ENCODE measurements at places on chromosomes 2 and 18.

DNA sequence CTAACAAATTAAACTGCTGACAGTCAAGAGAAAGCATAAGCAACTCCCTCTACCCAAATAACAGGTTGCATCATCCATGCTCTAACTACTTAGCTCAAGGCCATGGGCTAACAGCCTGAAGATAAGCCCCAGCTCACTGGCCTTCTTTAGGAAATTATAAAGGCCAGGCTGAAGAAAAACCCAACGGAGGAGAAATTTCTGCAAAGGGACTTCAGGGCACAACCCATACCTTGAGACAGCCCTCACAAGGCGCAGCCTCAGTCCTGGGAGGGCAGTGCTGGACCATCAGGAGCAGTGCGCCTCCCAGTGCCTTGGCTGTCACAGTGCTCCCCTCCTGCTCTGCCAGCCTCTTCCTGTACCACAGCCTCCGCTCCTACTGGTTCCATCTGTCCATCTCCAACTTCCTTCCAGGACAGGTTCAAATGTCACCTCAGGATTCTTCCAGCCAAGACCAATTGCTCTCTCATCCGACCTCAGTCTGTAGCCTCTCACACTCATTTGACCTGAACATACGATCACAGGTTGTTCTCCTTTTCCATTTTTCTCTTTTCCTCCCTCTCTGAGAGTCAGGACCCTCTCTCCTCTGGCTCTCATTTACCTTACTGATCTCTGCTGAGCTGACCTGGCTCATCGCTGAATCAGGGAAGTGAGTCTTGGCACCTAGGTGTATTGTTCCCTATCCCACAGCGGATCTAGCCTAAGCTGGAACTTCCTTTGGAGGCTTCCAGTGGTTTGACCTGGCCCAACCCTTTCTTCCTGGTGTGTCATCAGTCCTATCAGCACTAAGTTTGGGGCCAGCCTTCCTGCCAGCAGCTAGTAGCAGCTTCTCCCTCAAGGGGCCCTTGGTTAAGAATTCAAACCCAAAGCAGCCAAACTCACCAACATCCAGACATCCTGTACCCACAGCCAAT lies 1.9 kb downstream of the MCFD2 start:
- no peak for DNase-seq

DNA sequence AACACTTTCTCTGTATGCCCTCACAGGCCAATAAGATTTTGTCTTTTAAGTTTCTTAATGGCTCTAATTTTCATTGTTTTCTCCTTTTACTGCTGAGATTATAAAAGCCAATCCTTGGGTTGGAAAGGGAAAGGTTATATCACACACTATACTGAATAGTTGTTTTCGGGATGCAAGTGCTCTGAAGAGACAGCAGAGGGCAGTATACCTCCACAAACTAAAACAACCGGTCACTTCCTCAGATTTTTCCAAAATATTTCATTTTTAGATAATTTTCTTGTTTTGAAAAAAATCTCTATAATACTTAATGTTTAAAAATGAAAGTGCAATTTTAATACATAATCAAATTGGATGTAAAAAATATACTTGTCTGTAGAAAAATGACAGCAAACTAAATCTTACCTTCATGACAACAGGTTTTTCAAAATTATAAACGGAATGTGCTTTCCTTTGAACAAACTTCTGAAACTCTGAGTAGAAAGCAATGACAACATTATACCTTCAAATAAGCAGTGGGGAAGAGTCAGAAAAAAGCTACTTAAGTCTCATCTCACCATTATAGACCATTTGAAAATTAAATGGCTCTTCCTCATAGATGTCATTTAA lies 82.7 kb downstream of the ORC4 start:
- peak; percentile 3 for DNase-seq

- no peak for DNase-seq
These were observed 134.9 kb downstream of the NDUFA10 start for GRCh38 chr2:239890206-239890746.

DNA sequence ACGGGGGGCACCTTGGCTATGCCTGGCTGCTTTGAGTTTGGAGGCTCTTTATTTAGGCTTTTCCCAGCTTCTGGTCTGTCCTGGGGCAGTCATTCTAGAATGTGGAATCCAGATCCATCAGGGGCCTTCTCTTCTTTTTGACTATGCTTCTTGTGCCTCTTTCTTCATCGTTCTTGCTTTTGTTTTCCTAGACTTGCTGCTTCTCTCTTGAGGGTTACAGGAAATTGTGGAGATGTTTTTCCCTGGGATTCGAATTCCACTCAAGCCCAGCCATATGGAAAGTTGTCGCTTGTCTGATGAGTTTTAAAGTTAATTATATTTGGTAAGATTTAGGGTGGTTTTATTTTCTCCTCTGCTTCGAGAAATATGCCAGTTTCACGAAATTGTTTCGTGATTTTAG lies 2.4 kb downstream of the GLI2 start:
- no peak for DNase-seq

DNA sequence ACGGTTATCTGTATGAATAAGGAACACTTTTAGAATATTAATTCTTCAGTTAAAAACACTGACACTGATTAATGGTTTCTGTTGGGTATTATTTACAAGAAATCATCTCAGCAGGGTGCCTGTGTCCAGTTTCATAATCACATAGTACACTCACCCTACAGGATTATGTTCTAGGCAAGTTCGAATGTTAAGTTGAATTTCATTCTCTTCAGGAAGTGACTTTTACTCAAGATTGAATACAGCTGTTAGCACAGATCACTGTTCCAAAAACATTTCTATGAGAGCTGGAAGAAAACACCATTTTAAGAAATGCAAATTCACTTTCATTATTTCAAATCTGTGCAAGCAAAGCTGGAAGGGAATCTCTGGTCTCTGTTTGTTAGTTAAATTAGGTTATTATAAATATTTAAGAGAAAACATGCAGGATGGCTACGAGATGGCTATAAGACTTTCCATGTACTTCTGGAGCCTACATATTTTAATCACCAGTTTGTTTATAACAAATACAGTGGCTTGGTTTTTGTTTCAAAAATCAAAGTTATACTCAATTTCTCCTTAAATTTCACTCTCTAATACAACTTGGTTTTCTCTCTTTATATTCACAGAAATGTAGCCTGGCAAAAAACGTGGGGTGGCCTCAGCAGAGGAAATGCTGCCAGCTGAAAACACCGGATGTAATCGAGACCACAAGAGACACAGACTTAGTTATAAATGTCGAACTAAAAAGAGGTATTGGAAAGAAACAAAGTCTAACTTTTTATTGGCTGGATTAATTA lies 65.8 kb downstream of the RBMS1 start:
- no peak for DNase-seq

DNA sequence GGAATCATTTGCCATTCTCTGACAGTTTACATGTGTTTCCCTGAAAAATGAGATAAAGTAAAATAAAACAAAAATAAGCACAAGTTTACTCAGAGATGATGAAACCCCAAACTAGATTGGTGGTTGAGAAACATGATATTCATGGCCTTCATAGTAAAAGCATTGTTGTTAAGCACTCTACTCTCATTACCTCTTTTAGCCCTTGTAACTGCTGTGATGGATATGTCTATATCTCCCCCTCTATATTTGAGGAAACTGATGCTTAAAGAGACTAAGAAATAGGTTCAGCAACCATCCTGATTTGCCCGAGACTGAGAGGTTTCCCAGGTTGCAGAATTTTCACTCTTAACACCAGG lies 33.9 kb upstream of the GALNT3 start:
- DNase-seq, result no peak

DNA sequence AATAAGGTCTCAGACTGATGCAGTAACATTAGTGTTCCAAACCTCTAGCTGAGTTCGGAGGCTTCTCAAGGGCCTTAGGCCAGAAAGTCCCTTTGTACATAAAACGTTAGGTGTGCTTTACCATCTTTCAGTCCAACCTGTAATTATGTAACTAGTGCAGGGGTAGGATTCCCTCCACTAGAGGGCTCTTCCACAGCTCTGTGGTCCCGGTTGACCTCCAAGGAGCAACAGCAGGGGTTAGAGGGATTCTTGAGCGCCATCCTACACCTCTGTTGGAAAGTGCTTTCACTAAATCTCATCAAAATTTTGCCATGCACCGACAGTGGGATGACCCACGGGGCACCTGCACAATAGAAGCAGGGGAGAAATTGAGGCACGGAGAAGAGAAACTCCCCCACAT lies 155.8 kb upstream of the LRP1B start:
- no peak for DNase-seq

DNA sequence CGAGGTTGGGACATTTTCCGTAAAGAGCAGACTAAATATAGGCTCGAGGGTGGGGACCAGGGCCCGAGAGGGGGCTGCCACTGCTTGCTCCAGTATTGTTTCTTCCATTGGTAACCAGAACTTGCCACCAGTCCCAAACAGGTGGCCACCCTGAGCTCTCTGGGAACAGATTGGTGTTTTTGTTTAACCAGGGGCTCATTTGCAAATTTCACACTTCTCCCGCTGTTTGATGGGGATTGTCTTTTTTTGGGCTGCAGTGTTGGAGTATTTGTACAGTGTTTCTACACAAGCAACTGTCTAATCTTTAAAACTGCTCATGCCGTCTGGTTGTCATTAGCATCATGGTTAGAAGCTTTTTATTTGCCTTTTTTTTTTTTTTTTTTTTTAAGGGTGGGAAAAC lies 8.5 kb downstream of the AGAP1 start:
- no peak for DNase-seq

- DNase-seq, result no peak
These were observed 292.6 kb upstream of the CYRIA start for GRCh38 chr2:16958266-16958665.

DNA sequence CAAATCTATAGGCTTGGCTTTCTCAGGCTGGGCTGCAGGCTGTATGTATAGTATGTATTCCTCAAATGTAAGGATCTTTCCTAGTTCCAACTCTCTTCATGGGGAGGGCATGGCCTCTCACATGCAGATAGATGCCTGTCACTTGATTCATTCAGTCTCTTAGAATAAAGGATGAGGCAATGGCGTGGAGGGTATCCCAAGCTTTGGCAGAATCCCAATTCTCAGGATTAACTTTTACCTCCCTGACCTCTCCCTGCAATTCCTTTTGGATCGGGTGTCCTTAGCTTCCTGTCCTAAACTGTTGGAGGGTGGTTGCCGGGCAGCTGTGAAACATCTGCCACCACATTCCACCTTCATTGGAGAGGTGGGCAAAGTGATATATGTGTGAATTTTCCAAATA lies 80.3 kb downstream of the INSIG2 start:
- no peak for DNase-seq

DNA sequence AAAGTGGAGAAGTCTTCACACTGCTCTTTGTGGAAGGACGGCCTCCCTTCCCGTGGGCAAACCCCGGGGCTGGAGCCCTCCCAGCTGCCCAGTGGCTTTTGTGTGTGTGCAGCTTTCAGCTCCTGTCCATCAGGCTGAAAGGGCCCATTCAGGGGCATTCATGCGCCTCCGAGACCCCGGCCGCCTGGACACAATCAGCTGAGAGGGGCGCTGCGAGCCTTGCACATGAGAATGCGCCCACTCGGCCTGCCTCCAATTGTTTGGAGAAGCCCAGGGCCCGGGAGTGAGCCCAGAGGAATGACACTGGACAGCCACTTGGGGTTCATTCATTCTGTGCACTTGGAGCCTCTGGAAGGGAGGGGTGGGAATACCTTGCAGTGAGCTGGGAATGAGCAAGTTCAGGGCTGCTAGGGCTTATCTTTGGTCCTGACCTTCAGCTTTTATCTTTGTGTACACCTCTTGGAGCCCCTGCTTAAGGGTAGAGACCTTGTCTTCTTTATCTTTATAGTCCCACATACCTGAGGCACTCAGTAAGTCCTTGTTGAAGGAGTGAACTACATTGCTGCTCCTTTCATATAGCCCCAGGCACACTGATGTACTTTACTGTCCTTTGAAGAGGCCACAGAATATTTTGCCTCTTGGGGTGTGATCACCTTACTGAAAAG lies 56.5 kb downstream of the TCF7L1 start:
- DNase-seq, result no peak

GRCh38 chr2:201218780-201219179 lies 35.8 kb downstream of the CASP10 start:
- no peak for DNase-seq

GRCh38 chr18:47964053-47964452 lies 33.6 kb upstream of the SMAD2 start:
- no peak for DNase-seq

DNA sequence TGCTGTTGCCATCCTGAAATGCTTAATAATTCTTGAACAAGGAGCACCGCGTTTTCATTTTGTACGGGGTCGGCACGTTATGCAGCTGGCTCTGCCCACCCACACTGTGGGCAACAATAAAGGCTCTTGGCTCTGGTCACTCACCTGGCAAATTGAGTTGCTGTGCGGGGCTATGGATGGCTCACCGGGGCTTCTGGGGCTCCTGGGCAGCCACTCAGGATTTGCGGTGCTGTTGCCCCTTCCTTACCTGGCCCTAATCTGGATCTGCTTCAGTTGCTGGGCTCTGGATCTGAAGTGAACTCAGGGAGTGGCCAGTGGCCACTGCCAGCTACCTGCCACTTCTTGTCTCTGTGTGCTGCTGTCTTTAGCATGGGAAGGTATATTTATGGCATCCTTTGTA lies 22.7 kb downstream of the RHOB start:
- DNase-seq, result no peak

- DNase-seq, result no peak
These were observed 249.0 kb upstream of the ID2 start for GRCh38 chr2:8432706-8433336.

Measured in astrocyte of the cerebellum (primary cell).